ENCODE measurements at places on chromosomes 16 and 17. TPM values are rescaled to one million over a fixed set of nuclear protein-coding genes. Genes with fewer than 3 reads are reported as not detected.

GRCh38 chr17:34645594-34645993, 66.2 kb downstream of the TMEM132E start:
- peak; percentile 67 for DNase-seq

DNA sequence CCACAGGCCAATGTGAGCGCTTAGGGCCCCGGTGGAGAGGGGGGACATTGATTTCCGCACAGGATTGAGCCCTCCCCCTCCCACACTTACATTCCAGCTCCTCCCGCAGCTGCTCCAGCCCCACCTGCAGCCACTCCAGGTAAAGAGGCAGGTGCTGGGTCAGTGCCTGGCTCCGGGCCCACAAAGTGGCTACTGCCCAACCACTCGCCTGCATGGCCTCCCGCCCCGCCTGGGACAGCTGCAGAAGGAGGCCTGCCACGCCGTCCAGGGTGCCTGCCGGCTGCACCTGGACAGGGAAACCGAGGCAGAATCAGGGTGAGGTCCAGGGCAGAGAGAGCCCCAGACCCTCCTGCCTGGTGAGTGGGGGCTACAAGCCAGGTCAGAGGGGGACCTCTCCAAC, 46.3 kb downstream of the RMI2 start:
- no peak for DNase-seq

DNA sequence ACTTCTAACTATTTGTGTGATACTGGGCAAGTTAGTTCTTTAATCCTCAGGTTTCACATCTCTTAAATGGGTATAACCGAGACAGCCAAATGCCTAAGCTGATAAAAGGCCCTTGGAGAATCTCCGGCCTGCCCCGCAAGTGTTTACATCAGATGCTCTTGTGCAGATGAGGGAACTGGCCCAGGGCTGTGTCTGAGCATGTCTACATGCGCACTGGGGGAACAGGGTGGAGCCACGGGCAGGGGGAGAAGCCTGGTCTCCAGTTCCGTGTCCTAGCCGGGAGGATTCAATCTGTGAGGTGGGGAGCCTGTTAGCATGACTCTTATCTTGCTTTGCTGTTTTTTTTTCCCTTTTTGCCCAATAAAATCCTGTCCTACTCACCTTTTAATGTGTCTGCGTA, 222.9 kb downstream of the CDH8 start:
- DNase-seq: no peak

KRTAP2-2 gene
- not detected for polyA plus RNA-seq

BRICD5 gene
- polyA plus RNA-seq: 9.2 TPM

DNA sequence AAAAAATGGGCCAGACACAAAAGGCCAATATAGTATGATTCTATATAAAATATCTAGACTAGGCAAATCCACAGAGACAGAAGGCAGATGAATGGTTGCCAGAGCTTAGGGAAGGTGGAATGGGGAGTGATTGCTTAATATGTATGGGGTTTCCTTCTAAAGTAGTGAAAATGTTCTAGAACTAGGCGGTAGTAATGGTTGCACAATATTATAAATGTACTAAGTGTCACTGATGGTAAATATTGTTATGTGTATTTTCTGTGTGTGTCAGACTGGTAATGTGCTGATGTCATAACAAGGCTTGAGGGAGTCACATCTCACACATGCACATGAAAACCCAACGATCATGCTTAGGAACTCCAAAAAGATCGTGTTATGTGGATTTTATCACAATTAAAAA, 106.9 kb upstream of the SIAH1 start:
- DNase-seq: no peak

DNA sequence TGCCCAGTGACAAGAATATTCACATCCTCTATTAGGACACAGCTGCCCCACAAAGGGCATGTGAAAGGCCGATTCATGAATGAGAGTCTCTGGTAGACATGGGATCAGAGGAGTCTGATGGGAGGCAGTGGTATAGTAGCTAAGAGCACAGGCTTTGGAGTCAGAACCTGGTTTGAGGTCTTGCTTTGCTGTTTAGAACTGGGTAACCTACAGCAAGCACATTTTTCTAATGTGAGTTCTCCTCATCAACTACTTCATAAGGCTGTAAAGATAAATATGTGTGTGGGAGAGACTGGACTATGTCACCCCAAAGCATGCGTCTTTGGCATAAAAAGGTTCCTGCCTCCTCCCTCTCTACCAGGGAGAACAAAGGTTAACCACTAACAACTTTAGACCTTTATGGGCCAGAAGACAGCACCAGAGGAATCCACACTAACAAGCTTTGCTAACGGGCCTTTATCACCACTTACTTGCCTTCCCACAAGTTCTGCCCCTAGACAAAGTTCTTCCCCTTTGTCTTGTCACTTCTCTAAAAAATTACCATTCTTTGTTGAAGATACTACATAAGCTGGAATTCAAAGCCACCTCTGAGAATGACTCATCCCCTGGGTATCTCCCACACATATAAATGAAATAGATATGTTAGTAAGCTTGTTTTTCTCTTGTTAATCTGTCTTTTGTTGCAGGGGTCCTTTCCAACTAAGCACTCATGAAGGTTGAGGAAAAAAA, 21.1 kb downstream of the CDR2 start:
- DNase-seq: no peak

DNA sequence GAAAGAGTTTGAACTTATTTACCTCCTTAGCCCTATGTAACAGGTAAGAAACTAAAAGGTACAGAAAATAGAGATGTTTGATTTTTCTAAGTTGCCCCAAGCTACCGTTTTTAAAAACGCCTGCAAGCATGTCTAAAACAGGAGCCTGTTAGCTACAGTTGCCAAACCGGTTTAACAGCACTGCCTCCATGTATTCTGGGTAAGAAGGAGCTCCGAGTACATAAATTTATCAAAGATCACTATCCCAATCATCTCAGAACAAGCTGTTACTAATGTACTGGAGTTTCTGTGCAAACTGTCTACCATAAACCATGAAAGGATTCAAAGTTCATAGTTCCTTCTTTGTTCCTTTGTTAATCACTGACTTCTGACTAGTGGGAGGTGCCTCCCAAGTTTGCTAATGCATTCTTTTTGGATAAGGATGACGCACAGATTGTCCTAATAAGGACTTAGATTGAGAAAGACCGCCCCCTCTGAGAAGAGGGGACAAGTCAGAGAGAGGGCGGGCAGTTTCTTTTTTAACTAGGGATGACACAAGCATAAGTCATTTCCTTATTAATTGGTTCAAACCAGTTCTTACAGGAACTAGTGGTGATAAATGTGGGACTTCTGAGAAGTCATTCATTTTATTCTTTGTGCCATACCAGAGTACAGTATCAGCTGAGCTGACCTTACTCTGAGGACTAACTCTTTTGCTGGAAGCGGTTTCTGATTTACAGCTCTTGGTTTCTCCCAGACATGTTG, 55.3 kb downstream of the TUBD1 start:
- peak; percentile 90 for DNase-seq

GAS2L2 gene
- polyA plus RNA-seq: not detected

GRCh38 chr17:65809366-65809765, 247.9 kb upstream of the AXIN2 start:
- no peak for DNase-seq

ETV4 gene
- polyA plus RNA-seq: 32.7 TPM

- no peak for DNase-seq
These were observed 6.6 kb upstream of the HEXD start for GRCh38 chr17:82411396-82412053.

GRCh38 chr16:49953090-49953489, 71.9 kb upstream of the CNEP1R1 start:
- DNase-seq: no peak

- no peak for DNase-seq
These were observed 3.9 kb upstream of the TMEM114 start for GRCh38 chr16:8594149-8594666.

DNA sequence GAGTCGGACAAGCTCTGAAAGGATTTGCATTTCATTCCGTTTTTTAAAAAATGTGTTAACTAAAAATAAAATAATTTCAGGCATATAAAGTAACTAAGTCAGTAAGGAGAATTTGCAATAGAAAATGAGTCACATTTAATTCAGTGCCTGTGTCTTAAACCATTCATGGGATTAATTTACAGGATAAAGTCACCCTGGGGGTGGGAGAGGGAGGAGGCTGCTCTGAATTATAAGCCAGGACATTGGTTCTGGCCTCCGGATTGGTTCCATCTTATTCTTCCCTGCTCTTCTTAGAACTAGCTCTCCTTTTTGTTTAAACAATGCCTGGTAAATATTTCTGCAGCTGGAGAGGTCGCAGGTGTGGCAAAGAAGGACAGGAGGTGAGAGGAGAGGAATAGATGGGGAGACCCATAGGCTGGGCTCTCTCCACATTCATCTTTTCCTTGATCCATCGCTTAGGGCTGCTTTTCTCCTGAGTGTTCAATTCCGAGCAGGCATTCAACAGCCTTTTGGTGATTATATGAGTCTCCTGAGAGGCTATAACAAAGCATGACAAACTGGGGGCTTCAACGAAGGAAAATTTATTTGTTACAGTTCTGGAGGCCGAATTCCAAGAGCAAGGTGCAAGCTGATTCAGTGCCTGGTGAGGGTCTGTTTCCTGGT, 319.2 kb downstream of the PHKB start:
- DNase-seq: no peak

NPIPA5 gene
- polyA plus RNA-seq: 29.8 TPM

DNA sequence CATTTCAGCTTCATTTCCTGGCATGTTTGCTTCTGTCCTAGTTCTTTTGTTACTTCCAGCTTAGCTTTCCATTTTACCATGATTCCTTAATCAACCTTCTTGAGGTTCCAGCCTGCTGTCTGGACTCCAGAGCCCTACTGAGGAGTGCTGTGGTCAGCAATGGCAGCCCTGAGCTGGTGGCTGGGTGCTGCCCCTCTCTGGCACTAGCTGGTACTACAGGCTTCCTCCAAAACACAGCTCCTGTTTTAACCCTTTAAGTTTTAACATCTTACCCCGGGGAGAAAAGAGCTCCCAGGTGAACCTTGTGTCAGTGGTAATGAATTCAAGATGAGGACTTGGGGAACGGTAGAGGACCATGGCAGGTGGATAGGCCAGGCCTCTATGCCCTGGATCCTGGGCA, 395.5 kb downstream of the TMEM114 start:
- no peak for DNase-seq

HNF1B gene
- polyA plus RNA-seq: 134 TPM

SPIRE2 gene
- 14.9 TPM for polyA plus RNA-seq

JPH3 gene
- polyA plus RNA-seq: 0.53 TPM

GRCh38 chr16:634996-635395, 1.1 kb downstream of the METTL26 start:
- no peak for DNase-seq

SLC12A3 gene
- polyA plus RNA-seq: 48.5 TPM

USP31 gene
- polyA plus RNA-seq: 5.7 TPM

NECAB2 gene
- polyA plus RNA-seq: 2.0 TPM

DNA sequence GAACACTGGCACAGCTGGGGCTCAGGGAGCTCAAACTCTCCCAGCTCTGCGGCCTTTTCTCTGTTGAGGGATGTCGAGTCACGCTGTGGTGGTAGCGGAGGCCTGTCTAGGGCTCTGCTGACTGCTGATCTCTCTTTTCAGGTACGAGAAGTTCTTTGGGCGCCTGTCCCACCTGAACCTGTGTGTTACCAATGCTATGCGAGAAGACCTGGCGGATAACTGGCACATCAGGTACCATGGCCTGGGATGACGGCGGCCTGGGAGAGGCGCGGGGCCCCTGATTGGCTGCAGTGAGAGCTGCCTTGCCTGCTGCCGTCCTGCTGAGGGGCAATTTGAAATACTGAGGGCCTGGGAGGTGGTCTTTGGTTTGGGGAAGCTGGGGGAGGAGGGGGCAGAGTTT, 5.7 kb downstream of the ALG1 start:
- DNase-seq: no peak

GRCh38 chr16:35730251-35730650, 2270.8 kb downstream of the TP53TG3F start:
- no peak for DNase-seq

- no peak for DNase-seq
These were observed 40.2 kb downstream of the CDRT15 start for GRCh38 chr17:14196377-14196997.

GRCh38 chr16:67029254-67030096, 526 bp downstream of the CBFB start:
- DNase-seq: no peak

DNA sequence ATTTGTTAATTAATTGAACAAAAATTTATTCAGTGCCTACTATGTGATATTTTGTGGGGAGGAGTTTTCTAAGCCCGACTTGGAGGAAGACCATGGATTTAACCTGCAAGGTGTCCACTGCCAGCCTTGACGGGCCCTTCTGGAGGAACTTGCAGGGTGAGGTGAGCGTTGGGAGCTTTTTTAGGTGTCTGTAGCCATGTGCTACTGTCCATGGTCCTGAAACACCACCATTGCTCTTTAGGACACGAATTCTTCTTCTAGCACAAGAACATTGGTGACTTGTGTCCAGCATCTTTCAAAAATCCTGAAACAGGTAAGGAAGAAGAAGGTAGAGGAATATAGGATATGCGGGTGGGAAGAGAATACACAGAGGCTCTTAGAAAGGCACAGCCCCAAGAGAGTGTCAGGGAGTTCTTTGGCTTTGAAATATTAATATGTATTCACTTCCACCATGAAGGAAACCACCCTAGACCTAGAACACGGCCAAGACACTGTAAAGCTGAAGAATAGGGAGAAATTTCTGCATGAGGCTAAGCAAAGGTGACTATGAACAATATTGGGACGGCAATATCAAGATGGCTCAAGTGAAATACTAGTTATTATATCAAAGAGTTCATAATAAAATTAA, 27.9 kb upstream of the OR4D1 start:
- peak; percentile 75 for DNase-seq

KRTAP9-2 gene
- not detected for polyA plus RNA-seq

GRCh38 chr16:16175296-16175695, 48.0 kb downstream of the ABCC6 start:
- no peak for DNase-seq

GRCh38 chr17:78395155-78395554, 16.7 kb downstream of the PGS1 start:
- DNase-seq: no peak

DNA sequence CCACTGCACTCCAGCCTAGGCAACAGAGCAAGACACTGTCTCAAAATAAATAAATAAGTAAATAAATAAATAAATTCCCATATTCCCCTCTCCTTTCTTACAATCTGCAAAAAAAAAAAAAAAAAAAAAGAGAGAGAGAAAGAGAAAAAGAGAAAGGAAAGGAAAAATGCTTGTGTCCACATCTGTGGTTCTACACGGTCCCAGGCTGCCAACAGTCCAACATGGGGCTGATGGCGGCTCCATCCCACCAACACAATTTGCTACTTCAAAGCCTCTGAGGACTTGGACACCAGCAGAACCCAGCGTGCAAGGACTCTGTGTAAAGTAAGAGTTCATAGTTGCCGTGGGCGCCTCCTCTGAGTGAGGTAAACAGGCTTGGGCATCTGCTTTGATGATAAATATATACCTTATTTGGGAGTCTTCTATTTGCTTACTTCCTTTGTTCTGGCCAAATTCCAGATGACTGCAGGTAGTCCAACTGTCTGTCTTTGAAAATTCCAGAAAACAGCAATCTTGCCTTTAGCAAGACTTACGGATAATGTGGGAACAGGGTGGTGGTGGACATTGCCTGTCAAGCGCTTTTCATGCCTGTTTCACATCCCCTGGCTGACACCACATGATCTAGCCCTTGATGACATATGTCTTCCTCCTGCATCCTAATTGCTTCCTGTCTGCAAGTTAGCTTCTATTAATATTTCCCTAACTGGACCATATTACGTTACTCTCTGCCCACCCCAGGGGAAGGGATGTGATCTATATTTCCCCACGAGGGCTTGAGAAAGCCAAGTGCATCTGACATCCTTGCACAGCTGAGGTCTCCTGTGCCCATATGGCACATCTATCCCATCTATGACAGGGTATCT, 10.1 kb downstream of the LITAF start:
- DNase-seq: no peak

- no peak for DNase-seq
These were observed 12.6 kb downstream of the TMEM132E start for GRCh38 chr17:34592002-34592401.

SLFN12 gene
- polyA plus RNA-seq: 14.2 TPM

KRT40 gene
- polyA plus RNA-seq: not detected

- DNase-seq: no peak
These were observed 4.3 kb upstream of the ITGA3 start for GRCh38 chr17:50051606-50052005.
